Sigmoid colon (tissue), 7 donors: ENCODE measurements at places on chromosomes 1 and 21.

GRCh38 chr1:53892911-53893310 lies 1.1 kb upstream of the DIO1 start:
- no peak for DNase-seq
- no peaks in the 10 kb centered on the region for H3K36me3 ChIP-seq
- H3K27ac ChIP-seq, result no peak overlapping the region

DNA sequence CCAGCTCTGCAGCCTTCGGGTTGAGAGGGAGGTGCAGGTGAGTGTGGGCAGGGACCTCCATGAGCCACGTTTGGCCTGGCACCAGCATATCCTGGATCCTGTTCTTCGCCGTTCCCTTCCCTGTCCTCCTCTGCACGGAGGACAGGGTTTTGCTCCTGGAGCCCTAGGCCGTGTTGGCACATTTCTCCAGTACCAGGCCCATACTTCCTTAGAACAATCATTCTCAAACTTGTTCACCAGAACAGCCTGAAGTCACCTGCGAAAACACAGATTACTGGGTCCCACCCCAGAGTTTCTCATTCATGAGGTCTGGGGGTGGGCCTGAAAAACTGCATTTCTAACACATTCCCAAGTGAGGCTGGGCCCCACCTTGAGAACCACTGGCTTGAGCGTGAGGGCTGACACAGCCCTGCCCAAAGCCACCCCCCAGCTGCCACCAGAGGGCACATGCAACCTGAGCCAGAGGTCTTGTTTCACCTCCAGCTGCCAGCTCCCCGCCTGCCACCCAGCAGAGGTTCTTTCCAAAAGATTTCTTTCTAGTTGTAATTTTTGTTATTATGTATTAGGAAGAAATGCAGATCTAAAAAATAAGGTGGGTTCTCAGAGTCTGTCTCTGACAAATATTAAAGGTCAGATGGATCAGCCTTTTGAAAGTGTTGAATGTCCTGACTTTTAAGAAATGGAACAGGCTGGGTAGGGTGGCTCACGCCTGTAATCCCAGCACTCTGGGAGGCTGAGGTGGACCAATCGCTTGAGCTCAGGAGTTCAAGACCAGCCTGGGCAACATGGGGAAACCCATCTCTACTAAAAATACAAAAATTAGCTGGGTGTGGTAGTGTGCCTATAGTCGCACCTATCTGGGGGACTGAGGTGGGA lies 39.6 kb upstream of the LDLRAP1 start:
- H3K27ac ChIP-seq, result no peak overlapping the region
- no peak overlapping the region for H3K4me3 ChIP-seq
- no peaks in the 10 kb centered on the region for H3K27me3 ChIP-seq
- H3K4me1 ChIP-seq, result peaks cover 15% of the 10 kb centered on the region
- DNase-seq, result peak; percentile 50

DNA sequence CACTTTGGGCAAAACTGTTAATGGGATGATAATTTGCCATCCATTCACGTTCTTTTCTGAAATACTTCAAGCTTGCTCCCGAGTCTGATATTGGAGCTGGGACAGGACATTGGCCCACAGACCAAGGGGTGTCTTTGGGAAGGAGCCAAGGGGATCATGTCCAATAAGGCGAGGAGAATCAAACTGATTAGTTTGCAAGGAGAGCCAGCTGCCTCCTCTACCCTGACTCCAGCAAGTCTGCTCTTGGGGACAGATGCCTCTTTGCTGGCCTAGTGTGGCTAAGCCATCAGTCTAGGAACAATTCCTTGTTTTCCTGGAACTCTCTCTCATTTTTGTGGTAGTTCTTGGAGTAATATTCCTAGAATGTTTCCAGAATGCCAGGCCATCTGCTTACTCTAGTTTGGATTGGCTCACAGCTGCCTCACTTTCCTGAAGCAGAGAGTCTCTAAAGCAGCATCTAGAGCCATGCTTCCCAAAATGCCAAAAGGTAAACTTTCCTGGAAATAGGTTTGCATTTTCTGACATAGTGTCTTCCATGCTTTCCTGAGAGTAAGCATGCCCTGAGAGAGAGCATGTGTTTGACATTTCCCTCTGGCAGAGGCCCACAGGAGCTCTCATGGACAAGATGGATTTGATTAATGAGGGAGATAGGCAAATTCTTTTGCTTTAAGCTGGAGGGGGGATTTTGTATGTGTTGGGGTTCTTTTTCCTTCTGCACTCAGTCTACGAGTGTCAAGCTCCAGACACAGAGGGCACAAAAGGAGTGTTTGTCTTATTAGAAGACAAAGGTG lies 145.6 kb downstream of the GDAP2 start:
- no peaks in the 10 kb centered on the region for H3K4me1 ChIP-seq
- no peak overlapping the region for H3K27ac ChIP-seq
- H3K4me3 ChIP-seq, result no peak overlapping the region
- no peak for DNase-seq
- H3K36me3 ChIP-seq, result no peaks in the 10 kb centered on the region

DNA sequence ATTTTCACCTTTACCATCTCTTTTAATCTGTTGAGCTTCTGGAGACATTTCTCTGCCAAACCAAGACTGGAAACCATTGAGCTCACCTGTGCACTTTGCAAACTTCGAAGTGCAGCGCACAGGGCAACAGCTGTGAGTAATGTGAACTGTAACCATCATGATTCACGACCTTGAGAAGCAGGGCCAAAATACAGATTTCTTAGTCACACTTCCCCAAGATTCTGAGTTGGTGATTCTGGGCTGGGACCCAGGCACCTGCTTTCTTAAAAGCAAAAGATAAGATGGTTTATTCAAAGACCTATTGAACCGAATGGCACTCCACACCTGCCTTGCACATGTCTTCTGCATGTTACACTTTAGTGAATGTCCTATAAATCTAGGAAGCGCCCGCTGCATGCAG lies 10.2 kb downstream of the AGTRAP start:
- no peaks in the 10 kb centered on the region for H3K4me1 ChIP-seq
- peaks cover 4% of the 10 kb centered on the region for H3K36me3 ChIP-seq
- no peak overlapping the region for H3K27ac ChIP-seq
- H3K4me3 ChIP-seq, result no peak overlapping the region
- H3K27me3 ChIP-seq, result no peaks in the 10 kb centered on the region

DNA sequence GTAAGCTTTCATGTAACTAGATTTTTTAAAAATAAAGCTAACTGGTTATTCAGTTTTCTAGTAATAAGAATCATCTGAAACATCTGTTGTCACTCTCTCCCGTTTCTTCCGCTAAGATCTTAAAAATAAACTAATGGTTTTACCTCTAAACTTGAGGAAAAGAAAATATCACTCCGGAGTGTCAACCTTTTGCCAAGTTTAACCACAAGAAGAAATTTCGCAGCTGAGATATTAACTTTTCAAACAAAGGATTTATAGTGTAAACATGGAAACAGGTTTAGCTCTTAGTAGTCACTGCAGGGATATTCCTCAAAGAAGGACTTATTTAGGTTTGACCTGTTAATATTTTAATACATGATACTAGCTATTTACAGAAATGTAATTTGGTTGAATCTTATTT lies 954.9 kb downstream of the ADGRL2 start:
- no peak overlapping the region for H3K27ac ChIP-seq
- DNase-seq, result no peak
- H3K27me3 ChIP-seq, result no peaks in the 10 kb centered on the region
- no peak overlapping the region for H3K4me3 ChIP-seq

GRCh38 chr1:36128905-36129206 lies 3.8 kb upstream of the COL8A2 start:
- no peak for DNase-seq
- no peak overlapping the region for H3K27ac ChIP-seq
- no peak overlapping the region for H3K4me3 ChIP-seq
- no peaks in the 10 kb centered on the region for H3K4me1 ChIP-seq

GRCh38 chr1:170789063-170789462 lies 125.1 kb downstream of the PRRX1 start:
- no peaks in the 10 kb centered on the region for H3K27me3 ChIP-seq
- no peak overlapping the region for H3K27ac ChIP-seq
- DNase-seq, result no peak
- H3K4me1 ChIP-seq, result no peaks in the 10 kb centered on the region
- H3K36me3 ChIP-seq, result no peaks in the 10 kb centered on the region

DNA sequence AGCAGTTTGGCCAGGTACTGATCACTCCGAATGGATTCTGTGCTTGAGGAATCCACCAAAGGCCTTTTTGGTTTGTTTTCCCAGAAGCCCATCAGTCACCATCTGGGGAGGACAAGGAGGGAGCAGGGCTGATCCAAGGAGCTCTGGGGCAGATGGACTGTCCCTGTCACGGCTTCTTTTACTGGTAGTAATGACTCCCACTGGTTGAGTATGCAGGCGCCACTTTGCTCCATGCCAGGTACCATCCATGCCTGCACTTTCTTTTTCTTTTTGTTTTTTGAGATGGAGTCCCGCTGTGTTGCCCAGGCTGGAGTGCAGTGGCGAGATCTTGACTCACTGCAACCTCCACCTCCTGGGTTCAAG lies 101.7 kb downstream of the UBIAD1 start:
- no peak overlapping the region for H3K27ac ChIP-seq
- H3K27me3 ChIP-seq, result no peaks in the 10 kb centered on the region
- H3K4me1 ChIP-seq, result no peaks in the 10 kb centered on the region
- H3K36me3 ChIP-seq, result no peaks in the 10 kb centered on the region

DNA sequence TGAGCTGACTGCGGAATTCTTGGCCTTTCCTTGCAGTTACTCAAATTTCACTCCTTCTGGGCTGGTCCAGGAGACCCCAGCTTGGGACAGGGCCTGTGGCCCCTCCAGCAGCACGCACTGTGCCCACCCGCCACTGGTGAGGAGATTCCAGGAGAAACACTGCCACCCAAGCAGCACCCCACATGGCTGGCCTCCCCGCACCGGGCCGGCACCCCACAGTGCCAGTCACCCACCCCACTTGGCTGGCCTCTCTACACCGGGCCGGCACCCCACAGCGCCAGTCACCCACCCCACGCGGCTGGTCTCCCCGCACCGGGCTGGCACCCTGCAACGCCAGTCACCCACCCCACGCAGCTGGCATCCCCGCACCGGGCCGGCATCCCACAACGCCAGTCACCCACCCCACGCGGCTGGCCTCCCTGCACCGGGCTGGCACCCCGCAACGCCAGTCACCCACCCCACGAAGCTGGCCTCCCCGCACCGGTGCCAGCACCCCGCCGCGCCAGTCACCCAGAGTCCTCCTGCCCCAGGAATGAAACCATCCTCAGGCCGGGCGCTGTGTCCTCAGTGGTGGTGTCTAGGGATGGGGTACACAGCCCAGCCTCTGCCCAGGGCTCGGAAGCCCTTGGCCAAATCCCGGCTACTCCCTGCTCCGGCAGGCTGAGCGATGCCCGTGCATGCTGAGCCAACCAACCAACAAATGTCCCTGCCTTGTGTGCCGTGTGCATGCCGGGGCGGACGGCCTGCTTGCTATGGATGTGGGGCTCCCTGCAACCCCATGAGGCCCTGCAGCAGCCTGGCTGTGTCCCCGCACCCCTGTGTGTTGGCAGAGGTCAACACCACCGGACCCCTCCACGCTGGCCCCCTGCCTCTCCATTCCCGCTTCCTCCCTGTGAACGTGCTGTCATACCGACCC lies 38.6 kb upstream of the TSPEAR start:
- no peak overlapping the region for H3K4me3 ChIP-seq
- no peak overlapping the region for H3K27ac ChIP-seq
- no peak for DNase-seq
- H3K4me1 ChIP-seq, result no peaks in the 10 kb centered on the region
- no peaks in the 10 kb centered on the region for H3K36me3 ChIP-seq

- H3K4me3 ChIP-seq, result no peak overlapping the region
- no peaks in the 10 kb centered on the region for H3K36me3 ChIP-seq
- no peaks in the 10 kb centered on the region for H3K27me3 ChIP-seq
- H3K4me1 ChIP-seq, result no peaks in the 10 kb centered on the region
- DNase-seq, result no peak
These were observed 67.0 kb upstream of the CACNA1E start for GRCh38 chr1:181416268-181416860.

DNA sequence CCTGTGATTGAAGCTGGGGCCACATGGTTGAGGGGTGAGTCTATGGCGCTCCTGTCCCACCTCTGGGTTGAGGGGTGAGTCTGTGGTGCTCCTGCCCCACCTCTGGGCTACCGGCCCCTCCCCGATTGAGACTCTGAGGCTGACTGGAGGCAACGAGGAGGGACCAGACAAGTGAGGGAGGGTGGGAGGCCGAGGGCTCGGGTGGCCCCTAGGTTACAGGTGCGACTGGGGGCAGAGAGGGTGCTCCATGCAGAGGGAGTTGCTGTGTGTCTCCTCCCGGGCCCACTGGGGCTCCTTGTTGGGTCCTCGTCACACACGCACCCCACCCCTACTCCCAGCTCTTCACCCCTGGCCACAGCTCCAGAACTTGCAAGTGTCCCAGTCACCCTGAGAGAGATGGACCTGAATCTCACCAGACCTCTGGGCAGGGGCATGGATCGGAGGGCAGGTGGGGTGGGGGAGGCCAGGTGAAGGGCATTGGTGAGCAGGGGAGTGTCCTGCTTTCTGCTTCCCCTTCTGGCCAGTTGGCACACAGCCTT lies 12.8 kb downstream of the LDLRAP1 start:
- H3K4me1 ChIP-seq, result no peaks in the 10 kb centered on the region
- H3K27me3 ChIP-seq, result no peaks in the 10 kb centered on the region
- H3K27ac ChIP-seq, result no peak overlapping the region
- H3K4me3 ChIP-seq, result no peak overlapping the region
- no peak for DNase-seq
- no peaks in the 10 kb centered on the region for H3K36me3 ChIP-seq

DNA sequence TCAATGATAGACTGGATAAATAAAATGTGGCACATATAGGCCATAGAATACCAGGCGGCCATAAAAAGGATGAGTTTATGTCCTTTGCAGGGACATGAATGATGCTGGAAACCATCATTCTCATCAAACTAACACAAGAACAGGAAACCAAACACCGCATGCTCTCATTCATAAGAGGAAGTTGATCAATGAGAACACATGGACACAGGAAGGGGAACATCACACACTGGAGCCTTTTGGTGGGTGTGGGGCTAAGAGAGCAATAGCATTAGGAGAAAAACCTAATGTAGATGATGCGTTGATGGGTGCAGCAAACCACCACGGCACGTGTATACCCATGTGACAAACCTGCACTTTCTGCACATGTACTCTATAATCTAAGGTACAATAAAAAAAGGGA lies 883.4 kb upstream of the PRMT6 start:
- DNase-seq, result no peak
- H3K36me3 ChIP-seq, result no peaks in the 10 kb centered on the region
- no peak overlapping the region for H3K4me3 ChIP-seq
- no peak overlapping the region for H3K27ac ChIP-seq

GRCh38 chr1:20207546-20207945 lies 21.2 kb upstream of the PLA2G2C start:
- no peaks in the 10 kb centered on the region for H3K36me3 ChIP-seq
- no peak overlapping the region for H3K4me3 ChIP-seq
- H3K27ac ChIP-seq, result no peak overlapping the region
- no peak for DNase-seq
- H3K27me3 ChIP-seq, result no peaks in the 10 kb centered on the region

DNA sequence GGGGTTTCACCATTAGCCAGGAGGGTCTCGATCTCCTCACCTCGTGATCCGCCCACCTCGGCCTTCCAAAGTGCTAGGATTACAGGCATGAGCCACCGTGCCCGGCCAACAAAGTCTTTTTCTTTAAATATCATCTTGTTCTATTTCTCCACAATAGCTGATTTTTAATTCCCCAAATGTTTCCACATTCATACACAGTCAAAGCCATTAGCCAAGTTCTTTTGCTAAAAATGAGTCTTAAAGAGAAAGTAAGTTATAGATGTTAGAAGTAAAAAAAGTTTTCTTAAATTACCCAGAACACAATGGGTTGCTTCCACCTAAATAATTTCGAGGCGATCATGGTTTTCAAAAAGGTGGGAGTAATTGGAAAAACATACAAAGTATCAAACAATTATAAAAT lies 30.6 kb downstream of the C2CD2 start:
- peak overlapping the region; percentile 61 for H3K27ac ChIP-seq
- peak overlapping the region; percentile 0 for H3K4me3 ChIP-seq
- H3K27me3 ChIP-seq, result no peaks in the 10 kb centered on the region
- H3K4me1 ChIP-seq, result no peaks in the 10 kb centered on the region
- DNase-seq, result peak; percentile 65
